Left lung (tissue), 14 donors: ENCODE measurements at places on chromosomes 13 and 19. TPM values are rescaled to one million over a fixed set of nuclear protein-coding genes. Genes with fewer than 3 reads are reported as not detected.

- DNase-seq: no peak
Measured at GRCh38 chr13:30806784-30807183, 71.4 kb downstream of the ALOX5AP start.

DNA sequence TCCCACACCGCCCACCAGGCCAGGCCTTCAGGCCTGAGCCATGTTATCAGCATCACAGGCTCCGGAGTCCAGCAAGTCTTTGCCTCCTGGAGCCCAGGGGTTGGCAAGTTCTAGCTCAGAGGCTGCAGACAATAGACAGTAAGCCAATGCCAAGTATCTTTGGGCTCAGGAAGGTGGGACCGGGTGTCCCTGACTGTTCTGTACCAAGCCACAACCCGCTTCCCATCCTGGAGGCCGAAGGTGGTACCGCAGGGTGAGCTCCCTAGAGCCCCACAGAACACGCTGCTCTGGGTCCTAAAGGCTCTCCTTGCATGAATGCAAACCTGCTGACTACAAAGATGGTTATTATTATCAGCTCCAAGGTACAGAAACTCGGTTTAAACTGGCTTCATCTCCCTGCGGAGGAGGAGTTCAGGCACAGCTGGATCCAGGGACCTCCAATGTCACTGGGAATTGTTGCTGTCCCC is 5.5 kb upstream of the FSTL3 start:
- no peak for DNase-seq

GRCh38 chr13:98262292-98262691 is 85.2 kb upstream of the RNF113B start:
- no peak for DNase-seq

DNA sequence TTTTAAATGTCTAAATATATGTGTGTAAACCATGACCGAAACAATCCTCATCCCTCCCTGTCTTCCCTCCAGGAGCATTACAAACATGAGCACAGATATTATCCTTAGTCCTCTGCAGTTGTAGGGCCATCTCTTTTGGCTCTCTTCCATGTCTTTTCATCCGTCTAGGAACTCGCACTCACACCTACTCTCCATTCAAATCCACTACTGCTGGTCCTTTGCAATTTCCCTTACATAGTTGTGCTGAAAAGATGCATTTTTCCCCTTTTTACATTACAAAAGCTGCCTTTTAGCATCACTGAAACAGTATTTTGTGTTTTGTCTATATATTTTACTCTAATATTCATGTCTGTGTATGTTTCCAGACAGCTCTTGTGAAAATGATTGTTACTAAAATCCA is 237.8 kb downstream of the DACH1 start:
- no peak for DNase-seq

DNA sequence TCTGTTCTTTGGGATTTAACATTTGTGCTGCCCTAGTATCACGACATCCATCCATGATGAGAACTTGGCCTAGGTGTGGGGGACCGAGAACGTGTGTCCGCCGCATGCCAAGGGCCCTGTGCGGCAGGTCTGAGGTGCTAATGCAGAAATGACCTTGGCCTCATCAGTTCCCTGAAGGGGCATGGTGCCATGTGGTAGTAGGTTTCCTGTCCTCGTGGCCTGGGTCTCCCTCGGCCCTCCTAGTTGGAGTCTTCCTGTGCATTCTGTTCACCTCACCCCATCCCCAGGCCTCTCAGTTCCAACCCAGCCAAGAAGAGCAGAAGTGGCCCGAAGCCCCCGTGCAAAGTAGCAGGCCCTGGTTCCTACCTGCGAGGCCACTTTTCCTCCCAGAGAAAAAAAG is 59.8 kb downstream of the GGACT start:
- DNase-seq: no peak

DNA sequence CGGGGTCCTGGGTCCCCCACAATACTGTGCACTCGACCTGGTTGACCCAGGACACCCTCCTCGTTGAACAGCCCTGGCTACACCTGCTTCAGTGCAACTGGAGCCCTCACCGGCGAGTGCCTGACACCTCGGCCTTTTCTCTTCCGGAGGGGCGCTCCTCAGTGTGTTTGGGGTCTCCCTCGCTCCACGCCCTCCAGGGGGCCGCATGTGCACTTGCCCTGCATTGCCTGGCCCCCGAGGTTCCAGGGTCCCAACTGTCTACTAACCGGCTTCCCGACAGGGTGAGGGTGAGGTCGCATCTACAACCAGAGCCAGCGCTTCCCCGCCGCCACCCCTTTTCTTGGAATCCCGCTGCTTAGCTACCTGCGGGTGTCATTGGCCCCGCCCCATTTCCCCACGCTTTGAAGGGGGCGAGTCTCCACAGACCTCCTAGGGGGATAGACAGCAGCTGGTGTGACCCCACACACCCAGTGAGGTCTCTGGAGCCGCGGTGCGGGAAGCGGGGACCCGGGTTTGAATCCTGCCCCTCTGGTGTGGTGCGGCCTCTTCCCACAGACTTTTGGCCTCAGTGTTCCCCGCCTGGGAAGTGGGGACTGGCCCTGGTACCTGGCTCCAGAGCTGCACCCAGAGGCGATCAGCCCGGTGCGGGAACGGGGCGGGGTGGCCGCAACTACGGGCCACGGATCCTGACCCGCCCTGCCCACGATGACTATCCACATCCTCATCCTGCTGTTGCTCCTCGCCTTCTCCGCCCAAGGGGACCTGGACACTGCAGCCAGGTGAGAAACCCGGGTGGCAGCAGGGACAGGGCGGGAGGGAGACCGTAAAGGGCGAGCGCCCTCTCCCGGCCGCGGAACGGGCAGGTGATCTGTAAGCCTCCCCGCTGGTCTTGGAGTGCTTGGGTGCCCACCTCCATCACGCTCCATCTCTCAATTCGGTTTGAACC is at the start of gene ADM5:
ADM5 (plus strand) TSS at position 462 of the 946 bp plus-strand sequence; CDS start at position 706, 244 bp downstream.
- no peak for DNase-seq

GRCh38 chr13:49292742-49293486 is 45.2 kb downstream of the CDADC1 start:
- DNase-seq: no peak

- DNase-seq: no peak
Measured at GRCh38 chr13:35964011-35964862, 166.9 kb downstream of the DCLK1 start.

DNA sequence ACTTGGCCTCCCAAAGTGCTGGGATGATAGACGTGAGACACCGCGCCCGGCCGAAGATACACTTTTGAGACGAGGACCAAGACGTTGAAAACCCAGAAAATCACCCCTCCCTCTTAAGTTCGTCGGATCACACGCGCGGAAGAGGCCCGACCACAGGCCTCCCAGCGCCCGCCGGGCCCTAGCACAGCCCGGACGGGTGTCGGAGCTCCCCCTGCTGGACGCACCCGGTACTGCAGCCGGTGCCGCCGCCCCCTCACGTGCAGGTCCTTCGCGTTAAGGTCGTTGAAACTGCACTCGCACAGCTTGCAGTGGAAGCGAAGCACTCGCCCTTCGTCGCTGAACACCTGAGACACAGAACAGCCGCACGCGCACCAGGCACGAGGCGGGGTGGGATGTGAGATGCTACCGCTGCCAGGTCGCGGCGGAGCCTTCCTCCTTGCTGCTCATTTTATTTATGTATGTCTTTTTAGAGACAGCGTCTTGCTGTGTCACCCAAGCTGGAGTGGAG is 35.7 kb upstream of the MATK start:
- peak; percentile 43 for DNase-seq

DNA sequence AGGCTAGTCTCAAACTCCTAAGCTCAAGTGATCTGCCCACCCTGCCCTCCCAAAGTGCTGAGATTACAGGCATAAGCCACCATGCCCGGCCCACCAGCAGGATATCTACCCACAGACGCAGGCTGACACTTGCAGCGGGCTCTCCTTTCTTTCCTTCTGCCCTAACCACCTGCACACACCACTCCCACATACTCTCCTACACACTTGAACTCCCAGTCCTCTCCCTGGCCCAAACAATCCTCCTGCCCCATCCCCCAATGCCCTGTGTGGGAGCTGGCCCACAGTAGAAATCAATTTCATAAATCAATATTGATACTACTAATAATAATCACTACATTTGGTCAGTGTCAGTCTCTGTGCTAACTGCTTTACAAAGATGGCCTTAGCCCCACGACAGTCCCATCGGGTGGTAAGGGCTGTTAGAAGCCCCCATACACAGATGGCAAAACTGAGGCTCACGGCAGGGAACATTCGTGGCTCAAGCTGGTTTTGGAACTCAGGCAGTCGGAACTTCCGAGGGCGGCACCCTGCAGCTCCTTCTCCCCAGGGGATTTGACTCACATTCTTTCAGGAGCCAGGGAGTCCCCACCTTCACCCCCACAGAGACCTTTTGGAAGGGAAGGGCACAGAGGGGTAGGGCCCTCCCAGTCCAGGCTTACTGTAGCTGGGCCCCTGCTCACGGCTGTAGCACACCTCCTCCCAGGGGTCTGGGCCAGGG is 3.4 kb upstream of the DPF1 start:
- no peak for DNase-seq

WDR87 gene
- polyA plus RNA-seq: not detected

UBE2L5 gene
- polyA plus RNA-seq: 0.40 TPM
